ENCODE measurements at places on chromosomes 1 and 21.

GRCh38 chr1:15692121-15692682 lies 8.1 kb downstream of the PLEKHM2 start:
- DNase-seq = no peak

DNA sequence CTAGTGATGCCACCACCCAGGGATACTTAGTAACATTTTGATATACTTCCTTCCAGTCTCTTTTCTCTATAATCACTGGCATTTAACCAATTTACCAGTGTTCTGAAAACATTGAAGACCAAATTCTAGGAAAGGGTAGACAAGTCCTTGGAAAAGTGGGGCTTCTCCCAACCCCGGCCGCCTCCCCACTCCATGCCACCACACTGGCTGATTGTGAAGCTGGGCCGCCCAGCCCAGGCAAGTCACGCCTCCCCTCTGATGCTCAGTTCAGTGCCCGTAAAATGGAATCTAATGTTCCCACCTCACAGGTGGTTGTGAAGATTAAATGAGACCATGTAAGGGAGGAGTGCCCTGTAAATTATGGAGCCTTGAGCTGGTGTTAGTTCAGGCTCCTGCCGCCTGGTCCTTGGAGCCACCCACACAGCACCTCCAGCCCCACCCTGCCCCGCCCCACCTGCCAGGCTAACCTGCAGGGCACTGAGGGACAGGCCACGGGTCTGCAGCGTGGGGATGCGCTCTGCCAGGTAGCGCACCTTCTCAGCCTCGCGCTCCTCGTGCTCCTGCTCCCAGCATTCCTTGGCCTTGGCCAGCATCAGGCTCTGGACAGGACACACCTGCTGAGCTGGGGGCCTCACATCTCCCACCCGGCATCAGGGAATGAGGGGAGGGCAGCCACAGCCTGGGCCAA lies 7.3 kb downstream of the TNNI1 start:
- no peak for DNase-seq

GRCh38 chr1:4344065-4344732 lies 310.2 kb upstream of the AJAP1 start:
- no peak for DNase-seq

DNA sequence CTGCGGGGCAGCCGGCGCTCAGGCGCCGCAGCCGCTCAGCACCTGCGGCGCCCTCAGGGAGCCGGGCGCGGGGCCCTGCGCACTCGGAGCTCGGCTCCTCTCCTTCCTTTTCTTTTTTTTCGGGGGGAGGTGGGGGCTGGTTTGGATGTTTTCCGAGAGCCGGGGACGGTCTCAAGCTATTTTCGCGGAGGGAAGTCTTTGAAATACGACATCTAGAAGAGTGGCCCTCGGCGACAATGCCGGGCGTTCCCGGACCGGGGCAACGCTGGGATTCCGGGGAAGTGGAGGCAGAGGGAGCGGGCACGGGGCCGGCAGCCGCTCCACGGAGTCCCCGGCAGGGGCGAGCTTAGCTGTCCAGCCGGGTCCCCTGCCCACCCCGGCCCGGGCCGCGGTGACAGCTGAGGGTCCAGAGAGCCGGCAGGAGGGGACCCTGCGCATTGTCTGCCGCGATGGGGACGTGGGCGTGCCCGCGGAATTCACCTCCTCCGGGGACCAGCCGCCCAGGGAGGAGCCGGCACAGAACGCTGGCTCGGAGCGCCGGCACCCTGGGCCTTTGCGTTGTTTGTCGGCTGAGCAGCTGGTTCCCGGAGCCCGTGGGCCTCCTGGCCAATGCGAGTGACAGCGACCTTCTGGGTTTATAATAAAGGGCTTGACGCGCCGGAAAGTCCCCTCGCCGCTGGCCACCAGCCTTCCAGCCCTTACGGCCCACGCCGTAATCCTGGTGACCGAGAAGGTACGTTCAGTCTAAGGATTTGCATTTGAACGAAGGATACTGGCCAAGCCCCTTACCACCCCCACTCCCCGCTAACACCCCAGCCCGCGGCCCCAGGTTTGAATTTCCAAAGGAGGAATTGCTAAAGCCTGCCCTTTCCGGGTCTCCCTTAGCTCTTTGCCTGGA lies 582 bp downstream of the SLC37A1 start:
- no peak for DNase-seq

DNA sequence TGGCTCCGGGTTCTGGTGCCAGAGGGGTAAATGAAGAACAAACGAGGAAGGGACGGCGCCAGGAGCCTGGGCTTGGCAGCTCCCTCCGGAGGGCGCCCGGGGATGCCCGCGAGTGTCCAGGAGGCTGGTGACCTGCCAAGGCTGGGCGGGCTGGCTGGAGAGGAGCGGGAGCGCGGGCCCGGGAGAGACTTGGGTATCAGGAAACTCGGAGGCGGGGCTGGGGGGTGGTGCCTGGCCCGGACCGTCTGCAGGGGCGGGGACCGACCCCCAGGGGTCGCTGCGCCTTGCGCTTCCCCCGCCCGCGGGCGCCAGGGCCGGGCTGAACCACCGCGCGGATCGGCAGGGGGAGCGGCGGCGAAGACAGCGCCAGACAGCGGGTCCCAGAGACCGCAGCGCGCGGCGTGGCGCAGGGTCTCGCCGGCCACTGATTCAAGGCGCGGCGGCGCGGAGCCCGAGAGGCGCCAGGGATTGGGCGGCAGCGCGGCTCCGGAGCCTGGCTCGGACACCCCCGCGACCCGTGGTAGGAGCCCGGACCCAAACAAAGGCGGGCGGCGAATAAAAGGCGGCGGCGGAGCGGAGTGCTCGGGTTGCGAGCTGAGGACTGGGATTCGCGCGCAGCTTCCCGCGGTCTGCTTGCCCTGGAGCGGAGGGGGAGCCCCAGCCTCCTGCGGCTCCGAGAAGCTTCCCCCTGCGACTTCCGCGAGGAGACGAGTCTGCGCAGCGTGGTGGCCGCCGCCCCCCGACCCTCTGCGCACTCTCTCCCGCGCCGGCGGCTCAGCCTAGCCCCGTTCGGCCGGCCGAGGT lies at the start of gene DISP3:
Gene DISP3, plus strand, starts transcription at position 585 of the 804 bp plus-strand sequence. CDS start 21,838 bp downstream, outside the sequence.
- peak; percentile 68 for DNase-seq

- DNase-seq = no peak
Observed at GRCh38 chr1:15540186-15540585, 13.5 kb downstream of the DNAJC16 start.

- DNase-seq = no peak
Observed at GRCh38 chr1:29282135-29282923, 46.0 kb downstream of the PTPRU start.

GRCh38 chr1:244651956-244652622 lies 837 bp upstream of the DESI2 start:
- DNase-seq = no peak

GRCh38 chr1:236742421-236743160 lies 52.5 kb upstream of the MTR start:
- no peak for DNase-seq

DNA sequence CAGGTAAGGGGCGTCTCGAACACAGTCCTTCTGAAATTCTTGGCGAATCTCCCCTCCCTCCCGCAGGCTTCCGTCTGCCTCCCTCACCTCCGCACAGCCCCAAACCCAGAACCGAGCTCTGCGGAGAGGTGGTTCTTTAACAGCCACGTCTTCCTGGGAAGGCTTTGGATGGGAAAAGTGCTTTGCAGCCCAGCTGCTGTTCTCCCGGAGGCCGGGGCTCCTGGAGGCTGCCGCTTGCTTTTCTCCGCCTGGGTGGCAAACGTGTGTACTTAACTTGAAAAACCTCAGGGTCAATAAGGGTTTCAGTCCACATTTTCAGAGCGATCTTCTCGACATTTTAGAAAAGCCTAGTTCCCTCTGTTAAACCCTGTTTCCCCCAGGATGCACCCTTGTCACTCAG lies 109.3 kb downstream of the PRDM16 start:
- no peak for DNase-seq

DNA sequence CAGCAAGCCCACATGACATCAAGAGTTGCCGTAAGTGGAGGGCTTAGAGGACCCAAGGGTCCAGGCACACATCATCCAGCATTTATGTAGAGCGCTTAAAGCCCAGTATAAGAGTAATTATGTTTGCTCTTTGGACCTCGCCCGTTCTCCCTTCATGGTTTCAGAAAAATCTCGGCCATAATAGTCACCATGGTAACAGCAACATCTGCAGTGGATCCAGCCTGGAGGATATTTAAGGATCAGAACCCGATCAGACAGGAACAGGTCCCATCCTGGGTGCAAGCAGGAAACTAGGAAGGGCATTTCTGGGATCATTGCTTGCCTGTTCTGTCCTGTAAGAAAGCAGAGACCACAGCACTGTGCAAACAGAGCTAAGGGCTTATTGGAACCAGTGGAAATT lies 89.9 kb upstream of the KAZN start:
- DNase-seq = no peak

Data from NCI-H226 (cell line).